ENCODE measurements at places on chromosomes 1 and 21. TPM values are rescaled to one million over a fixed set of nuclear protein-coding genes. Genes with fewer than 3 reads are reported as not detected.
A peak's percentile ranks its signal among the peaks of the same experiment; 100 is the strongest.

- DNase-seq, result no peak
Measured at GRCh38 chr1:236419502-236419901, 25.4 kb downstream of the EDARADD start.

GRCh38 chr1:52238887-52239707 lies 97.2 kb downstream of the ZFYVE9 start:
- no peak for DNase-seq

- DNase-seq, result no peak
Measured at GRCh38 chr1:42981871-42982270, 23.2 kb upstream of the SLC2A1 start.

DNA sequence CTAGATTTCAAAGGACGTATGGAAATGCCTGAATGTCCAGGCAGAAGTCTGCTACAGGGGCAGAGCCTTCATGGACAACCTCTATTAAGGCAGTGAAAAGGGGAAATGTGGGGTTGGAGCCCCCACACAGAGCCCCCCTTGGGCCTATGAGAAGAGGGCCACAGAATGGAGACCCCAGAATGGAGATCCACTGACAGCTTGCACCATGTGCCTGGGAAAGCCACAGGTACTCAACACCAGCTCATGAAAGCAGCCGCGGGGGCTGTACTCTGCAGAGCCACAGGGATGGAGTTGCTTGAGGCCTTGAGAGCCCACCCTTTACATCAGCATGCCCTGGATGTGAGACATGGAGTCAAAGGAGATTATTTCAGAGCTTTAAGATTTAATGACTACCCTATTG lies 108.7 kb downstream of the DMRTB1 start:
- DNase-seq, result no peak

GRCh38 chr1:219726480-219727272 lies 113.8 kb upstream of the ZC3H11B start:
- DNase-seq, result no peak

- DNase-seq, result no peak
Measured at GRCh38 chr1:55204997-55205396, 10.2 kb downstream of the USP24 start.

DNA sequence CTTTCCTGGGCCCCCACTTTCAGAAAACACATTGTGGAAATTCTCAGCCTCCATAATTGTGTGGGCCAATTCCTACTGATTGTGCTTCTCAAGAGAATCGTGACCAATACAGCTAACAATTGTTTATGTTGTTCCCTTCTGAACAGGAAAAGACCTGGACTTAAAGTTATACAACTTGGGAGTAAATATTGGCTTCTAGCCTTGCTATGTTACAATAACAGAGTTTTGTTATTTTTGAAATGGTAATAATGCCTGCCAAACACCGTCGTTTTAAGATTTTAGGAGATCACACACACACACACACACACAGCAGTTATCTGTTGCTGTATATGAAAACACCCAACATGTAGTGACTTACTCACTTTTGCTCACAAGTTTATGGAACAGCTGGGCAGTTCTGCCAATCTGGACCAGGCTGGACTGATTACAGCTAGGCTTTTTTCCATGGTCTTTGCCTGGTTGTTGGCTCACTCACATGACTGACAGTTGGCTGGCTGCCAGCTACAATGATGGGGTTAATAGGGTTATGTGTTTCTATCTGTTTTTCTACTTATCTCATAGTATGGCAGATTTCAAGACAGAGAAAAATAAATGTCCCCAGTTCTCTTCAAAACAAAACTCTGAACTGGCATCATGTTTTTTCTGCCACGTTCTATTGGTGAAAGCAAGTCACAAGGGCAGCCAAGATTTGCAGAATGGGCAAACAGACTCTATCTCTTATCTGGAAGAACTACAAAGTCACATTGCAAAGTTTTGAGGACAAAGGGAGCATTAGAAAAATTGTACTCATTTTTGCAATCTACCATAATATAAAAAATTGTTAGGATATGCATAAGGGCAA lies 447.5 kb downstream of the NEGR1 start:
- DNase-seq, result peak; percentile 40

GRCh38 chr1:228208831-228209551 lies 1.1 kb downstream of the OBSCN start:
- no peak for DNase-seq

- DNase-seq, result no peak
Measured at GRCh38 chr1:6234502-6235295, 1.1 kb downstream of the ICMT start.

- no peak for DNase-seq
Measured at GRCh38 chr1:169786974-169787373, 7.7 kb downstream of the METTL18 start.

DNA sequence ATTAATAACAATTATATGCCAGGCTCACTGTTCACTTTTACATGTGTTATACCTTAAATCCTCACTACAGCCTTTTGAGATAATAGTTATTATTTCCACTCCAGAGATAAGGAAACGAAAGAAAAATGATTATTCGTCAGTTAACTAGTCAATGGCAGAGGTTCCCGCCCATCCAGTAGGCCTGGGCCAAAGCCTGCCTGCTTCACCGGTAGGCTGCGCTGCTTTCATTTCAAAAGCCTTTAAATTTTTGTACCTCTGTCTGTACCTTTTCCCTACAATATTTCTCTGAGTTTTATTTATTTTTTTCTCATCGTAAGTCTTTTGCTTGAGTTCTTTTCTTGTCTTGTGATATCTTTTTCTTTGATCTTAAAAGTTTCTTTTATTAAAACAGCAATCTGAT lies 3.6 kb downstream of the GPR52 start:
- DNase-seq, result no peak

- DNase-seq, result no peak
Measured at GRCh38 chr1:103416681-103417286, 108.7 kb upstream of the RNPC3 start.

DNA sequence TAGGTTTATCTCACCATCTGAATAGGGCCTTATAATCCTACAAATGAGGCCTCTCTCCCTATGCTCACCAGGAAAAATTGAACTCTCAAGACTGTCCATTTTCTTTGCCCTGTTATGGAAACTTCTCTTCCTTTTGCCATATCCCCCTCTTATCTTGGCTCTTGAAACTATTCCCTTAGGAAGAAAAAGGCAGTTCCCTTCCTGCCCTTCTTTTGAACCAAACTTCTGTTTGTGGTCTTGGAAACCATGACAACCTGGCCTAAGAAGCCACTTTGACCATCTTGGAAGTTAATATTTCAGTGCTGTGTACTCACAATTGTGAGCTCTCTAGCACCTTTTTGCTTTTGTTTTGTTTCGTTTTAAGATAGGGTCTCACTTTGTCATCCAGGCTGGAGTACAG lies 40.0 kb downstream of the ATP2B4 start:
- DNase-seq, result no peak

DNA sequence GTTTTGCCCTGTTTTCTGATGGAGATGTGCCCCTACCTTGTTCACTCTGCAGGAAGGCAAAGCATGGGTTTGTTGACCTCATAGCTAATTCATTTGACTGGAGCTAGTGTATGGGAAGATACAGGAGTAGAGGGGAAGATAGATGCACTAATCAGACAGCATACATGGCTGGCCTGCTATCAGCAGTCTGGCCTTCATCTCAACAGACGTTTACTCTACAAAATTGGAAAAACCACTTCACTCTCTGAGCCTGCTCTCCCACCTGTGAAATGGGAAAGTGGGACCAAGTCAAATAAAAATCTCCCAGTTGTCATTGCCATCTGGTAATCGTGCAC lies 235.2 kb upstream of the RAB4A start:
- DNase-seq, result no peak

GRCh38 chr1:41222496-41222895 lies 19.6 kb downstream of the SCMH1 start:
- no peak for DNase-seq

DNA sequence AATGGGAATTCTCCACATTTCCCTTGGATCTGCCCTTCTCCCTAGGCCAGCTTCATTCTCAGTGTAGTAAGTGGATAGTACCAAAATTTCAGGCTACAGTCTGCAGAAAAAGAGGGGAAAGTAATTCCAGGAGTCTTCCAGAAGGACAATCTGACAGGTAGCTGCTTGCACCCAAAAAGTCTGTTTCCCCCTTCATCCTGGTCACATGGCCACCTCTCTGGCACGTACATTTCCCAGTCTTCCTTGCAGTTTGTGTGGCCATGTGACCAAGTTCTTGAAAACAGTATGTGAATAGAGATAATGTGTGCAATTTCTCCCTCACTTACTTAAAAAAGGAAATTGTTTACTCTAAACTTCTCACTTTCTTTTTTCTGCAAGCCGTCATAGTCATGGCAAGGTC lies 14.6 kb upstream of the FMO4 start:
- no peak for DNase-seq

DNA sequence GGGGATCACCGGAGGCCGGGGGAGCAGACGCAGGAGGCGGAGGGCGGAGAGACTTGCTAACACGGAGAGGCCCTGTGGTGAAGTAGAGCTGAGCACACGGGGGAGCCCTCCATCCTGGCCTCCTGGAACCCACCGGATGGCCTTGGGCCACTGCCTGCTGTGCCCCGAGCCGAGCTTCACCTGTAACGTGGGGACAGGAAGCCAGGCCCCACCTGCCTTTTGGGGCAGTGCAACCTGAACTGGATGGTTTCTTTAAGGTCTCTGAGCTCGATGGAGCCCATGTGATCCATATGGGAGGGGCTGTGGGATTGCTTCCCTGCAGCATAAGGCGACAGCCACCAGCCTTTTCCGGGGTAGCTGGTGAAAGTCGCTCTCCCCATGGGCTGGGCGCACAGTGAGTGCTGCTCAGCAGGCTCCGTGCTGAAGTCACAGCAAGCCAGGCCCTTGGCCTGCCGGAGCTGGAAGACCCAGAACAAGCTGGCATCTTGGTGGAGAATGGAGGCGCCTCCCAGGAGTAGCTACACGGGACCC lies 35.8 kb downstream of the TFF3 start:
- DNase-seq, result no peak

- DNase-seq, result no peak
Measured at GRCh38 chr1:211337430-211338223, 11.0 kb downstream of the TRAF5 start.

- no peak for DNase-seq
Measured at GRCh38 chr1:154181944-154182343, 10.0 kb downstream of the TPM3 start.

GRCh38 chr1:51583532-51583931 lies 33.4 kb upstream of the OSBPL9 start:
- DNase-seq, result peak; percentile 91

GRCh38 chr1:32761253-32761877 lies 55.8 kb downstream of the YARS1 start:
- no peak for DNase-seq

DNA sequence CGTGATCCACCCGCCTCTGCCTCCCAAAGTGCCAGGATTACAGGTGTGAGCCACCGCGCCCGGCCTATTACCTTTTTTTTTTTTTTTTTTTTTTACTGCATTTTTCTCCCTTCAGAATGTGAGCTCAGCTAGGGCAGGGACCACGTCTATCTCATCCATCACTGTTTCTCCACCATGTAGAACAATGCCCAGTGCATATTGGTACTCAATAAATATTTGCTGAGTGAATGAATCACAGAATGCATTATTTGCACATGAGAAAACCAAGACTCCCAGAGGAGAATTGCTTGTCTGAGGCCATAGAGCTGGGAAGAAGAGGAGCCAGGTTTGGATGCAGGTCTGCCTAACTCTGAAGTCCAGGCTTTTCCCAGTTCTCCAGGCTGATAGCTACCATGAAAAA lies 8.2 kb upstream of the SLC9A1 start:
- DNase-seq, result no peak

- DNase-seq, result no peak
Measured at GRCh38 chr1:48898894-48899293, 122.2 kb upstream of the BEND5 start.

DNA sequence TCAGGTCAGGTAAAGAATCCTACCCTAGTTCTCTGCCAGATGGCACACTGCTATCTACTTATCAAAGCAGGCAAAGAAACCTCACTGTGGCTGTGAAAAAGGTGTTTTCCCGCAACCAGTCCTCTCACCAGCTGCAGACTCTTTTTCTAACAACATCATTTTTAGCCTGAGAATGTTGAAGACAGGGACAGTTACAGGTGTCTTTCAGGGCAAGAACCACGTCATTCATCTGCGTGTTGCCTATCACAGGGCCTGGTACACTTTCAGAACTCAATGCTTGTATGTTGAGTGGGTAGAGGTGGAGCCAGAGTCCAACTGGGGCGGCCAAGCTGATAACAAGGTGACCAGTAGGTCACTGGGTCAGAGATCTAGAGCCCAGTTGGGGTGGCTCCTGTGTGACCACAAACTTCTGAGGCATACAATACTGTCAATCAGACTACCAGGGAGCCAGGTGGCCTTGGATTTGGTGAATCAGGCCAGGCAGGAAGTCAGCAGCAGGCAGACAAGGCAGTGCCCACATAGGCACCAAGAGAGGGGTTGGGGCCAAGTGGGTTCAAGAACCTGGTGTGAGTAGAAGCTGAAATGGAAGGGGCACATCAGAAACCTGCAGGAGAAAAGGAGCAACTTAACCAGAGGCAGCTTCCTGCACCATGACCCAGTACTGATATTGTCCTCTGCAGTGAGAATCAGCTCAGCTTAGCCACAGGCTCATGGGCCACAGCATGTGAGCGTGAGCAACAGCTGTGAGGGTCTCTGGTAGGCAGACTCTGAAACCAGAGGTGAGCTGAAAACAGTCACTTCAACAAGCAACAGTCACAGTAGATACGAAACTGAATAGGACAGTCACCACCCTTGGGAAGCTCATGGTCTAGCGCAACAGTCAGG lies 123.6 kb downstream of the DTL start:
- no peak for DNase-seq

GRCh38 chr1:205224736-205225135 lies 3.0 kb upstream of the TMCC2 start:
- no peak for DNase-seq

GRCh38 chr21:39319251-39319756 lies 5.9 kb upstream of the BRWD1 start:
- DNase-seq, result peak; percentile 63

- no peak for DNase-seq
Measured at GRCh38 chr1:44508397-44508745, 103.3 kb downstream of the RNF220 start.

GRCh38 chr21:16468184-16468583 lies 738.4 kb downstream of the USP25 start:
- no peak for DNase-seq

GRCh38 chr1:22854688-22855565 lies 117.7 kb downstream of the LACTBL1 start:
- DNase-seq, result no peak

The BTG2 gene
- 40.5 TPM for total RNA-seq

The TBX19 gene
- 0.40 TPM for total RNA-seq

The TMOD4 gene
- total RNA-seq, result not detected

The ST6GALNAC5 gene
- total RNA-seq, result 0.46 TPM

The LEFTY1 gene
- total RNA-seq, result 0.13 TPM

The WNT2B gene
- 1.2 TPM for total RNA-seq

The MAP10 gene
- 2.8 TPM for total RNA-seq

The VASH2 gene
- total RNA-seq, result 2.2 TPM

The SLC37A1 gene
- 3.8 TPM for total RNA-seq

The OR2L5 gene
- total RNA-seq, result not detected

The CAPN2 gene
- total RNA-seq, result 72.6 TPM

The MFAP2 gene
- 4.1 TPM for total RNA-seq

The SLC44A3 gene
- total RNA-seq, result 3.3 TPM

The PRR9 gene
- not detected for total RNA-seq

The OR10R2 gene
- not detected for total RNA-seq

The PRELP gene
- total RNA-seq, result 22.9 TPM

The SNRNP40 gene
- total RNA-seq, result 18.1 TPM

The ACKR1 gene
- 8.1 TPM for total RNA-seq

The ARHGAP29 gene
- total RNA-seq, result 27.5 TPM
